ENCODE measurements at places on chromosomes 5 and 9.

GRCh38 chr5:59132131-59132530, 549.3 kb downstream of the RAB3C start:
- no peak for DNase-seq

DNA sequence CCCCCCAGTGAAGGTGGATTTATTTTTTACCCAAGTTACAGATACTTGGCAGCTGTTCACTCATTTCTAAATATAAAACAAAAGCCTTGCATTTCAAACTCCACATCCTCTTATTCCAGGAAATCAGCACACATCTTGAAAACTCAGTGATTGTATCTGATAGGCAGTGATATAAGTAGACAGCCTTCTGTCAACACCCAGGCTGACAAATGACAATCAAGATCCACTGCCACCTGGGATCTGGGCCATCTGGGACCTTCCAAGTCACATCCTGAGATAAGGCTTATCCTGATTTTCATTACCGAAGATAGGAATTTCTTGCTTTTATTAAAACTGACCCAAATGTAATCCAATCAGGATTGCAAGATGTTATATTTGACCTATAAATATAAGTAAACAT, 201.3 kb upstream of the PUM3 start:
- DNase-seq, result no peak

- no peak for DNase-seq
These were observed 40.2 kb downstream of the CERT1 start for GRCh38 chr5:75471193-75471592.

DNA sequence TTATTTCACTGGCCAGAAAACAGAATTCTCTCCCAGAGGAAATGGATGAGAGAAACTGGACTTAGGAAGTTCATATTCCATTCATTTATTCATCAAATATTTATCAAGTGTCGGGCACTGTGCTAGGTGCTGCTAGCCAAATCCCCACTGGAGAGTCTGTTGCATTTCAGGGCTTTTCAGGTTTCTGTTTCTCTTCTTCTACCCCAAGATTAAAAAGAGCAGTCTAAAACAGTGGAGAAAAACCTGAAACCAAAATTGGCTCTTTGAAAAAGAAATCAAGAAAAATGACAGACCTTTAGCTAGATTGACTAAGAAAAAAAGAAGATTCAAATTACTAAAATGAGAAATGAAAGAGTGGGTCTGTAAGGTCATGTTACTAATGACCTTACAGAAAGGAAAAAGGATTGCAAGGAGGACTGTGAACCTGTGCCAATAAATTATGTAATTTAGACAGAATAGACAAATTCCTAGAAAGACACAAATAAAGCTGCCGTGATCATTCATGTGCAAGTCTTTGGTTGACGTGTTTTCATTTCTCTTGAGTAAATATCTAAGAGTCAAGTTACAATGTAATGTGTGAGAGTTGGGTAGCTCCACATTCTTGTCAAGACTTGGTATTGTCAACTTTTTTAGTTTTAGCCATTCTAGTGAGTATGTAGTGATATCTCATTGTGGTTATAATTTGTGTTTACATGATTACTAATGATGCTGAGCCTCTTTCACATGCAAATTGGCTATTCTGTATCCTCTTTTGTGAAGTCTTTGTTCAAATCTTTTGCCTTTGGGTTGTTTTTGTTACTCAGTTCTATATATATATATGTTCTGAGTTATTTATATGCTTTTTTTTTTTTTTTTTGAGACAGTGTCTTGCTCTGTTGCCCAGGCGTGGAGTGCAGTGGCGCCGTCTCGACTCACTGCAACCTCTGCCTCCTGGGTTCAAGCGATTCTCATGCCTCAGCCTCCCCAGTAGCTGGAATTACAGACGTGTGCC, 23.7 kb downstream of the SNX30 start:
- no peak for DNase-seq

- no peak for DNase-seq
These were observed 92.7 kb upstream of the FCN2 start for GRCh38 chr9:134787601-134788531.

GRCh38 chr9:86405926-86406325, 51.7 kb upstream of the TUT7 start:
- DNase-seq, result no peak

All from HL-60 (cell line).